ENCODE measurements at places on chromosomes 6 and 20.

GRCh38 chr6:33416386-33417127, 1.4 kb downstream of the CUTA start:
- no peak for DNase-seq
- H3K27ac ChIP-seq, result peak overlapping the region; percentile 100
- H3K4me3 ChIP-seq, result peak overlapping the region; percentile 97
- H3K4me1 ChIP-seq, result peaks cover 67% of the 10 kb centered on the region
- no peaks in the 10 kb centered on the region for H3K27me3 ChIP-seq

GRCh38 chr6:61935242-61935846, 350.7 kb downstream of the KHDRBS2 start:
- no peak for DNase-seq
- no peak overlapping the region for H3K27ac ChIP-seq
- no peak overlapping the region for H3K4me3 ChIP-seq

GRCh38 chr6:148523048-148523447, 180.4 kb downstream of the SASH1 start:
- H3K27me3 ChIP-seq, result peaks cover 16% of the 10 kb centered on the region
- no peaks in the 10 kb centered on the region for H3K36me3 ChIP-seq
- no peak overlapping the region for H3K27ac ChIP-seq
- H3K4me3 ChIP-seq, result no peak overlapping the region
- no peak for DNase-seq
- H3K4me1 ChIP-seq, result peaks cover 6% of the 10 kb centered on the region

DNA sequence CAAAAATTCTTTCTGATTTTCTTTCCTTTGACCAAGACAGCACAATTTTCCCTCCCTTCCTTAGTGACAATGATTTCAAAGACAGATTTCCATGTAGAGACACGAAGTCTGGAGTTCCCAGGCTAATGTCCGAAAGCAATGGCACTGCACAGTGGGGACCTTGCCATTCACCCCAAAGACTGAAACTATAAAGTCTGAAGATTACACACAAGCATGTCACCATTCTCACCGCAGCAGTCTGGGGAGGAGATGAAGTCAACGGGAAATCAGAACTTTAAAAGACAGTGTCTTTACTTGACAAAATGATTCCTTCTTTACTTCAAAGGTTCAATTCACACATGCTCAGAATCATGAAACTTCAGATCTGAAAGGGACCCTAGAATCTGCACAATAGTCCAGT, 8.3 kb downstream of the B4GALT5 start:
- peak overlapping the region; percentile 31 for H3K4me3 ChIP-seq
- H3K27ac ChIP-seq, result peak overlapping the region; percentile 74
- DNase-seq, result no peak
- no peaks in the 10 kb centered on the region for H3K27me3 ChIP-seq

GRCh38 chr6:138539876-138540275, 40.6 kb upstream of the NHSL1 start:
- no peak for DNase-seq
- H3K27ac ChIP-seq, result no peak overlapping the region
- no peaks in the 10 kb centered on the region for H3K36me3 ChIP-seq
- no peaks in the 10 kb centered on the region for H3K4me1 ChIP-seq

- H3K4me3 ChIP-seq, result no peak overlapping the region
- no peaks in the 10 kb centered on the region for H3K27me3 ChIP-seq
- no peak overlapping the region for H3K27ac ChIP-seq
- DNase-seq, result no peak
These were observed 38.4 kb downstream of the PPP1R3G start for GRCh38 chr6:5123296-5124143.

DNA sequence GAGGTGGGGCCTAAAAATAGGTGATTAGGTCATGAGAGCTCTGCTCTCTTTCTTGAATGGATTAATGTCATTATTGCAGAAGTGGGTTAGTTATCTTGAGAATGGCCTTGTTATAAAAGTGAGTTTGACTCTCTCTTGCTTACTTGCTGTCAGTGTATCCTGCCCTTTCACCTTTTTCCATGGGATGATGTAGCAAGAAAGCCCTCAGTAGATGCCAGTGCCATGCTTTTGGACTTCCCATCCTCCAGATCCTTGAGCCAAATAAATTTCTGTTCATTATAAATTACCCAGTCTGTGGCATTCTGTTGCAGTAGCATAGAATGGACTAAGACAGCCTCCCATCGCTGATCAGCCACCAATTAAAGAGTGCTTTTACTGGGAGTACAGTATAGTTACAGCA, 40.1 kb downstream of the UTRN start:
- H3K4me3 ChIP-seq, result no peak overlapping the region
- peaks cover 8% of the 10 kb centered on the region for H3K4me1 ChIP-seq
- H3K36me3 ChIP-seq, result no peaks in the 10 kb centered on the region
- no peaks in the 10 kb centered on the region for H3K27me3 ChIP-seq

DNA sequence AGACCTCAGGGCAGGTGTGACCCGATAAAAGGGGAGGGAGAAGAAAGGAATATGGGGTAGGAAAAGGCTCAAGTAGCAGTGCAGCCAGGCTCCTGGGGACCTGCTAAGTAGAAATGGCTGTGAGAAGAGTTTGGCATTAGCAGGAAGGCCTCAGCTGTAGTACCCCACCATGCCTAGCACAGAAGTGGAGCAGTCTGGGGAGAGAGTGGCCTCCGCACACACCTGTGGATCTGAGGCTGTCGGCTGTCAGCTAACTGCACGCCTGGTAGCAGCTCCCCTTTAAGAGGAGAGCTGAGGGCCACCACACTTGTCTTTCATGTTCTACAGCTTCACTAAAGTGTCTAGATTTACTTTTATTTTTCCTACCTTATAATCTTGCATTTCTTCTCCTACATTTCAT, 24.6 kb downstream of the PDE7B start:
- no peaks in the 10 kb centered on the region for H3K27me3 ChIP-seq
- no peak overlapping the region for H3K4me3 ChIP-seq
- no peaks in the 10 kb centered on the region for H3K36me3 ChIP-seq
- peak overlapping the region; percentile 9 for H3K27ac ChIP-seq
- peaks cover 24% of the 10 kb centered on the region for H3K4me1 ChIP-seq
- DNase-seq, result no peak

- peaks cover 14% of the 10 kb centered on the region for H3K36me3 ChIP-seq
- H3K4me3 ChIP-seq, result no peak overlapping the region
- no peak for DNase-seq
- H3K4me1 ChIP-seq, result no peaks in the 10 kb centered on the region
- H3K27me3 ChIP-seq, result no peaks in the 10 kb centered on the region
These were observed 352.6 kb downstream of the ZFAND3 start for GRCh38 chr6:38171997-38172738.

DNA sequence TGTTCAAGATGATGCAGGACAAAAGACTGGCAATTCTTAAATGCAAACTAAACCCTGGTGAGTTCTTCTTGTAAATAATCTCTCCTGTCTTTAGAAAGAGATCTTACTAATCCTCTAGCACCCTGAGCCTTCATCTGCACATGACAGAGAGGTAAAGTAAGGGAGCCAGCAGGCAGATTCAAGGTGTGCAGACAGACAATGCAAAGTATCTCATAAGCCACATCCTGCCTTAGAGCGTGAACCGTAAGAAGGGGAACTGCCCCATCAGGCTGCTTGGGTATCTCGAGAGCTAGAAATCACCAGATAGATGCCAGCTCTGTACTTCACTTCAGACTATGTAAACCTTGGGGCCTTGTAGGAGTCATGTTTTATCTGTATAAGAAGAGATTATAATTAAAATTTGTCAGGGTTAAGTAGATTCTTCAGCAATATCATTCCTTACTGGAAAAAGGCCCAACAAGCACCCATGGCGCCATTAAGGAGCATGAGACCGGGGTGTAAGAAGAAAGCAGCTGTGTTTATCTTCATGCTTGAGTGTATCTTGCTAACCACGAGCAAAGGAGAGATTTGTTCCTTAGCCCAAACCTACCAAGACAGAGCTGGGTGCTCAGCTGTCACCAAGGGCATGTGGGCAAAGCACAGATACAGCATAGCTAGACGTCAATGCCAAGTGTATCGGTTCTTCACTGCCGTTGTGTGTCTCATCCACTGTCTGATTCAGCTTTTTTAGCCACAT, 24.4 kb downstream of the CNR1 start:
- no peak for DNase-seq
- no peaks in the 10 kb centered on the region for H3K36me3 ChIP-seq
- H3K4me1 ChIP-seq, result no peaks in the 10 kb centered on the region
- no peak overlapping the region for H3K27ac ChIP-seq
- H3K4me3 ChIP-seq, result no peak overlapping the region
- H3K27me3 ChIP-seq, result no peaks in the 10 kb centered on the region

GRCh38 chr20:63073738-63074065, 66.9 kb upstream of the BHLHE23 start:
- no peak overlapping the region for H3K4me3 ChIP-seq
- peaks cover 34% of the 10 kb centered on the region for H3K27me3 ChIP-seq
- H3K27ac ChIP-seq, result no peak overlapping the region
- H3K4me1 ChIP-seq, result no peaks in the 10 kb centered on the region
- H3K36me3 ChIP-seq, result no peaks in the 10 kb centered on the region

- H3K36me3 ChIP-seq, result no peaks in the 10 kb centered on the region
- no peaks in the 10 kb centered on the region for H3K4me1 ChIP-seq
- H3K27me3 ChIP-seq, result no peaks in the 10 kb centered on the region
- no peak for DNase-seq
- no peak overlapping the region for H3K4me3 ChIP-seq
These were observed 575.7 kb upstream of the MARCKS start for GRCh38 chr6:113281431-113281830.

DNA sequence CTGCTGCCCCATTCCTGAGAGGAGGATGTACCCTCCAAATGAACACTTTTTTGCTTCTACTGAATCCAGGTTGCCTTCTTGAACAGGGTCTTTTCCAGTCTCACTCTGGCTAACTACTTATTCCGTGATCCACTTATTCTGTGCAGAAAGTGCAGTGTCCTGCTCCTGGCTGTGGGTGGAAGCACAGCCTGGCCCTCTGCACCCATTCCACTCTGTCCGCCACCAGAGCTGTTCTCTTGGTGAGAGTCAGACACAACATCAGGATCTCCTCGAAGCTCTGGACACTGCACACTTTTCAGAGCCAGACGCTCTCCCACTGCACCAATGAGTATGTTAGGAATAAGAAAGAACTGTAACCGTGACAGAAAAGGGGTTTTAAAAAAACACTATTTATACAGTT, 174.2 kb downstream of the MCHR2 start:
- no peak for DNase-seq
- H3K27me3 ChIP-seq, result peaks cover 56% of the 10 kb centered on the region
- H3K4me3 ChIP-seq, result no peak overlapping the region
- no peaks in the 10 kb centered on the region for H3K36me3 ChIP-seq
- no peak overlapping the region for H3K27ac ChIP-seq

- peaks cover 64% of the 10 kb centered on the region for H3K27me3 ChIP-seq
- DNase-seq, result no peak
- H3K4me1 ChIP-seq, result peaks cover 15% of the 10 kb centered on the region
- no peak overlapping the region for H3K4me3 ChIP-seq
- no peaks in the 10 kb centered on the region for H3K36me3 ChIP-seq
- H3K27ac ChIP-seq, result no peak overlapping the region
These were observed 11.3 kb upstream of the KCNK16 start for GRCh38 chr6:39333644-39334438.

- H3K36me3 ChIP-seq, result no peaks in the 10 kb centered on the region
- H3K27ac ChIP-seq, result no peak overlapping the region
- no peak overlapping the region for H3K4me3 ChIP-seq
These were observed 129.3 kb upstream of the SASH1 start for GRCh38 chr6:148213366-148213765.

- no peak overlapping the region for H3K27ac ChIP-seq
- H3K4me1 ChIP-seq, result peaks cover 5% of the 10 kb centered on the region
- no peak overlapping the region for H3K4me3 ChIP-seq
- H3K27me3 ChIP-seq, result no peaks in the 10 kb centered on the region
- no peak for DNase-seq
These were observed 28.9 kb upstream of the PNRC1 start for GRCh38 chr6:89051676-89052075.

- H3K4me1 ChIP-seq, result peaks cover 52% of the 10 kb centered on the region
- H3K4me3 ChIP-seq, result peak overlapping the region; percentile 45
- H3K36me3 ChIP-seq, result peaks cover 31% of the 10 kb centered on the region
These were observed 159.3 kb upstream of the TNFAIP3 start for GRCh38 chr6:137707590-137708360.

GRCh38 chr6:8149350-8149749, 47.0 kb upstream of the EEF1E1 start:
- no peak overlapping the region for H3K27ac ChIP-seq
- no peak for DNase-seq
- no peak overlapping the region for H3K4me3 ChIP-seq
- H3K27me3 ChIP-seq, result peaks cover 14% of the 10 kb centered on the region
- no peaks in the 10 kb centered on the region for H3K36me3 ChIP-seq

DNA sequence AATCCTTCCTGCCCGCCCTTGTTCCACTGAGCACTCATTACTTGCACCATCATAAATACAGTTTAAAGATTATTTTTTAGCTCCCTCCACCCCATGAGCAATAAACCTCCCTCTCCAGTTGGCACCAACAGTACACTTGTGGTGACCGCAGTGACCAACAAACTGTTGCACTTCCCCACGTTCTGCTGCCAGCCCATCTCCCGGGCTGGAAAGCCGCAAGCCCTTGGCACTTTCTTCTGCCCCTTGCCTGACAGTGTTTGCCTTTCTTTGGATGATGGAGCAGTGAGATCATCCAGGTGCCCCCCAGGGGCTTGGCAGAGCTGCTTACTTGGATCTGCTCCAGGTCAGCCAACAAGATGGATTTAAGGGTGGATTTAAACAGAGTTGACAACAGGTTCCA, 21.6 kb downstream of the KCNB1 start:
- H3K36me3 ChIP-seq, result no peaks in the 10 kb centered on the region
- H3K27me3 ChIP-seq, result peaks cover 65% of the 10 kb centered on the region
- no peak for DNase-seq
- no peaks in the 10 kb centered on the region for H3K4me1 ChIP-seq
- H3K4me3 ChIP-seq, result no peak overlapping the region

DNA sequence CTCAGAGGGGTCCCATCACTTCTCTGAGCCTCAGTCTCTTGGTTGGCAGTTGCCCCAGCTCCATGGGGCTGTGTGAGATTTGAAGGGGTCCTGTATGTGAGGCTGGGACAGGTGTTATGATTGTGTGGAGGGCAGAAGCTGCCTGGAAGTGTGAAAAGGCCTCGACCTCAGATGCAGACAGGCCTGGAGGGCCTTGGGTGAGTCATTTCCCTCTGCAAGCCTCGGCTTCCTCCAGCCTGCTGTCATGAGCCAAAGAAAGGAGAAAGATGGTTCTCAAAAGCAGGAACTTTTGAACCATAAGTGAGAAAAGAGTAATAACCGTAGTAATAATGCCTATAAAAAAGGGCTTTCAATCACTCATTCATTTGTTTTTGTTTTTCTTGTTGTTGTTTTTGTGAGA, 37.5 kb downstream of the SNAI1 start:
- no peak overlapping the region for H3K4me3 ChIP-seq
- peaks cover 2% of the 10 kb centered on the region for H3K36me3 ChIP-seq
- no peak for DNase-seq
- peaks cover 2% of the 10 kb centered on the region for H3K4me1 ChIP-seq
- H3K27ac ChIP-seq, result no peak overlapping the region

Data from effector memory CD8-positive, alpha-beta T cell (primary cell).